ENCODE measurements at places on chromosomes 12 and 14.

GRCh38 chr14:44453433-44454171, 53.5 kb downstream of the FSCB start:
- no peak for DNase-seq

DNA sequence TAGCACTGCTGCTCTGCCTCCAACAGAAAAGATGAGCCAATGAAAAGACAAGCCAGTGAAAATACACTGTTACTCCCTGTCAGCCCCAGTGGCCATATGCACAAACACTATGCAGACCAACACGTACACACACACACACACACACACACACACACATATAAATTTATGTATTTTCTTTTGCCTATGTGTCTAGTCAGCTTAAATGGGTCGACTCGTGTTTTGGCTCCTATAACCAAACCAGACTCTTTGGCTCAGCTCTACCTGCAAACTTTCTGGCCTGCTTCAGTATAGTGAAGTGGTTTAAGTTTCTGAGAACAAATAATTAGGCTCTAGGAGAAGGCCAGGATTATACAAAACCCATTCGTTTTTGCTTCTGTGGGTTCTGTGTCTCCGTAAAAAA, 30.3 kb upstream of the PMCH start:
- DNase-seq, result no peak

DNA sequence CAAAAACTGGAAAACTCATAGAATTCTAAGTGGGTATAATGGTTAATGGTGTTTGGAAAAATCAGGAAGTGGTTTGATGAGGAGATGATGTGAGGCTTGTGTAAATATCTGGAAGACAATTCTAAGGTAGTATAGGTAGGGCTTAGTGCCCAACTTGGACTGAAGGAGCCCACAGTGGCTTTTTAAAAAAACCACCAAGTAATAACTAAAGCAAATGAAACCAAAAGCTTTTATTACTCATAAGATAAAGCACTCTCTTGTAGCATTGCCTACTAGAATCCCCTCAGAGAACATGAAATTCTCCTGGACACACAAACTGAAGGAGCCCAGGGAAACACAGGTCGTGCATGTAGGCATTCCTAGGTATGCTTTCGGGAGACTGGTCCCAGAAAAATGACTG, 324.5 kb downstream of the NELL2 start:
- no peak for DNase-seq

- no peak for DNase-seq
These were observed 30.2 kb downstream of the MSRB3 start for GRCh38 chr12:65308601-65309071.

DNA sequence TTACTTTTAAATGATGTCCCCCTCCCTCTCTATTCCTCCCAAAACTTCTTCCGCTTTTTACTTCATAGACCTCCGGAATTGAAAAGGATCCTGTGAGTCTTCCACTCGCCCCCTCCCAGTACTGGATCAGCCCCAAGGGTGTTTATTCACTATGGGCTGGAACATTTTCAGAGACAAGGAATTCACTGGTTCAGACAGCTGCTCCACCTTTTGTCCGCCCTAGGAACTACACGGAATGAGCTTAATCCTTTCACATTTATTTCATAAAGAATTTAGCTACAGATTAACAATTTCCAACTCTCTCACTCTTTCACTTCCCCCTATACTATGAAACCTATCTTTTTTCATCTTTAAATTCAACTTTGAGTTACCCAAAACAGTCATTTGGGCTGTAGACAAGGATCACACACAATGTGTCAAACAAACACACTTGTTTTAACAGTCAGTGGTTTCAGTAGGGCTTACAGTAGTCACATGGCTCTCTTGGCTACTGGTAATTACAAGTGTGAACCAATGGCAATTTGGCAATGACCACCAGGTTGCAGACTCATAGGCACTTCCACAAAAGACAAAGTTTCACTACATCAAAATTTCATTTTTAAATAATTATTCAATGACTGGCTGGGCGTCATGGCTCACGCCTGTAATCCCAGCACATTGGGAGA, 20.6 kb downstream of the CNIH1 start:
- peak; percentile 13 for DNase-seq

GRCh38 chr14:61973981-61974380, 211.8 kb downstream of the SNAPC1 start:
- DNase-seq, result no peak

DNA sequence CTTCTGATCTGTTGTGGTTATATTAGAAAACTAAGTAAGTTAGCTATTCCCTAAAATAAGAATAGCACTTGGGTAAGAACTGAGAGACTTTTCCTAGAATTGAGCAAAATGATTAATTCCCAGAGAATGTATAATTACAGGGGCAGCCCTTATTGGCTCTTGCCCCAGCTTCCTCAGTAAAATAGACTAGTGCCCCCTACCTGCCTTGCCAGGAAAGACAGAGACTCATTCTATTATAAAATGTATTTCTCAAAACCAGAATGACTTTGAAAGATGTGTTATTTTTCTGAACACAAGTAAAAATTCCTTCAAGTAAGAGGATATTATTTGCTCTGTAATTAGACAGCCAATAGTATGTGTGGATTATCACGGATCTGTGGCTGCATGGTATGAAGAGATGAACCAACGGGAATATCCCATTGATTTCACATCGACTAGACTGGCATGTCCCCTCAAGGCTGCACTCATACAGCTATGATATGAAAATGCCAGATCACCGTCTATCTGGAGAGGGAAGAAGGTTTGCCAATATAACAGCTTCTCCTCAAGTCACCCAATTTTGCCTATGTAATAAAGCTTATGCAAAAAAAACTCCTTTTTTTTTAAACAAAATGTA, 7.4 kb upstream of the GLRX5 start:
- DNase-seq, result peak; percentile 49

GRCh38 chr14:75515629-75515996, 6.7 kb upstream of the BATF start:
- DNase-seq, result no peak

DNA sequence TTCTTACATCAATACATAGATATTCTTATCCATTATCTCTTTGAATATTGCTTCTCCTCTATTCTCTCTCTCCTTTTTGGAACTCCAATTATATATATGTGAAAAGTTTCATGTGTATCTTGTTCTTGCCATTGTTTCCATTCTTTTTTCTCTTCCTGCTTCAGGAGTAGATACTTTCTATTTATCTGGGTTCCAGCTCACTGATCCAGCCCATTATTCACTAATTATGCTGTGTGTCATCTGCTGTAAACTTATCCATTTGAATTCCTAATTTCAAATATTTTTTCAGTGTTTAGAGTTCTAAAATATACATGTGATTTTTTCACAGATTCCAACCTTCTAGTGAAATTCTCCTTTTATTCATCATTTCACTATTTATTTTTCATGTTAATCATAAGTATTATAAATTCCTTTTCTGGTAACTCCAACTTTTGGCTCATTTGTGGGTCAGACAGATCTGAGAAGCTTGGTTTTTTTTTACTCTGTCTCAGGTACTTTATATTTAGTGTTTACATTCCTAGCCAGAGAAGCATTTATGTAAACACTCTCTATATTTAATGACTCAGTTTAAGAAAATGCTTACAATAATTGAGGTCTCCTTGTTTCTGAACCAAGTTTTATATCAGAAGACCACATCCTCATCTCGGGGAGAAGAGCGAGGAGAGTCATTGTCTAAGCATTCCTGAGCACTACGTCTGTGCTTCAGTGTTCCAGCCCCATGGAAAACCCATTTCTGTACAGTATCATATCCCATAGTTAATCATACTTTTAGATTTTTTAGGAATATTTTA, 15.9 kb upstream of the AMIGO2 start:
- DNase-seq, result no peak

DNA sequence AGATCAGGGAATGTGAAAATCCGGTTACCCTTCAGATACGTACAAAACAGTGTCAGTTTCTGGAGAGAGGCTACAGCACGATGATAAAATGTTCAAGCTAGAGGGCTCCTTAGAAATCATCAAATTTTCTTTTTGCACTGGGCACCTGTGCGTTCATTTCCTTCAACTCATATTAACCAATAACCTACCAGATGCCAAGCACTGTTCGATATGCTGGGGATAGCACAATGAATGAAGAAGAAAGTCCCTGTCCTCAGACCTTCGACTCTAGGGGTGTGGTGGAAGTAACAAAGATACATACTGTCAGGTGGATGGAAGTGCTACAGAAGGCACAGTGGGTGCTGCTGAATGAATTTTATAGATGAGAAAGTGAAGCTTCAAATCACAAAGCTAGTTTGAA, 172.3 kb downstream of the FOXN3 start:
- no peak for DNase-seq

GRCh38 chr14:98711453-98711852, 560.5 kb downstream of the BCL11B start:
- no peak for DNase-seq

DNA sequence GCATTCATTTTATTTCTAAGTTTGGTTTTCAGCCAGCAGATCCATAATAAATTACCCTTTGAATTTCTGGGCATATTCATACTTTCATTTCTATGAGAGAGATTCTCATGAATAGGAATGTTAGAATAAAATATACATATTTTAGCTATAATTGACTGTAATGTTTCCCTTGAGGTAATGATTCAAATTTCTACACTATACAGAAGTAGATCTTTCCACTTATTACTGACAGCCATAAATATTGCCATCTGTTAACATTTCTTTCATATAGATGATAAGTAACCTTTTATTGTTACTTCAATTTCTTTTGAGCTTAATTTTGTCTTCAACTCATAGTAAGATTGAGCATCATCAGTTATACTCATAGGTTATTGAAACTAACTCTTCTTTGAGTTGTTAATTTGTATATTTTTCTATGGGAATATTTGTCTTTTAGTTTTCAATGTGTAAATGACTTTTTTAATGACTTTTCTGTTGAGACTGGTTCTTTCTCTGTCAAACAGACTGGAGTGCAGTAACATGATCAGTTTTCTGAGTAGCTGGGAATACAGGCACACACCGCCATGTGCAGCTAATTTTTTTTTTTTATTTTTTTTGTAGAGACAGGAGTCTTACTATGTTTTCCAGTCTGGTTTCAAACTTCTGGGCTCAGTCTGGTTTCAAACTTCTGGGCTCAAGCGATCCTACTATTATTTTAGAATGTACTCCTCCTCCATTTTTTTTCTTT, 991.6 kb downstream of the SLC6A15 start:
- DNase-seq, result no peak

GRCh38 chr12:81261508-81262207, 183.8 kb downstream of the ACSS3 start:
- DNase-seq, result no peak

DNA sequence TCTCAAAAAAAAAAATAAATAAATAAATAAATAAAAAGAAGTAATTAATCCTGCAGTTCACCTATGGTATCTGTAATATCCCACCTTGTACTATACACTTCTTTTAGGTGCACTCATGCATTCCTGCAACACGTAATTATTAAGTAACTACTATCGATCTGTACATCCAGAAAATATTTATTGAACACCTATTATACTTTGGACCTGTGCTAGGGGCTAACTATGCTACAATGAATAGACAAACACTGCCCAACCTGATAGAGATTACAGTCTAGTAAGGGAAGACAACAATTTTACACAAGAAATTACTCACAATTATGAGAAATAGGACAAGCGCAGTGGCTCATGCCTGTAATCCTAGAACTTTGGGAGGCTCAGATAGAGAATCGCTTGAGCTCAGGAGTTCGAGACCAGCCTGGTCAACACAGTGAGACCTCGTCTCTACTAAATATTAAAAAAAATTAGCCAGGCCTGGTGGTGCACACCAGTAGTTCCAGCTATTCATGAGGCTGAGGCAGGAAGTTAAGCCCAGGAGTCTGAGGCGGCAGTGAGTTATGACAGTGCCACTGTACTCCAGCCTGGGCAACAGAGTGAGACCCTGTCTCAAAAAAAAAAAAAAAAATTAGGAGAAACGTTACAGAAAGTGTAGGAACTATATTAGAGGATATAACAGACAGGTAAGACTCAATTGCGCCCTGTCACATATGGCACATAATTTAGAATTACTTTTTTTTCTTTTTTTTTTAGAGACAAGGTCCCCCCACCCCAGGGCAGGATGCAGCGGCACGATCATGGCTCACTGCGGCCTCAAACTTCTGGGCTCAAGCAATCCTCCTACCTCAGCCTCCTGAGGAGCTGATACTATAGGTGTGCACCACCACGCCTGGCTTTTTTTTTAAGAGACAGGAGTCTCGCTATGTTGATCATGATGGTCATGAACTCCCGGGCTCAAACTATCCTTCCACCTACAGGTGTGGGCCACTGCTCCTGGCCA, 1.2 kb downstream of the NRDE2 start:
- DNase-seq, result no peak

DNA sequence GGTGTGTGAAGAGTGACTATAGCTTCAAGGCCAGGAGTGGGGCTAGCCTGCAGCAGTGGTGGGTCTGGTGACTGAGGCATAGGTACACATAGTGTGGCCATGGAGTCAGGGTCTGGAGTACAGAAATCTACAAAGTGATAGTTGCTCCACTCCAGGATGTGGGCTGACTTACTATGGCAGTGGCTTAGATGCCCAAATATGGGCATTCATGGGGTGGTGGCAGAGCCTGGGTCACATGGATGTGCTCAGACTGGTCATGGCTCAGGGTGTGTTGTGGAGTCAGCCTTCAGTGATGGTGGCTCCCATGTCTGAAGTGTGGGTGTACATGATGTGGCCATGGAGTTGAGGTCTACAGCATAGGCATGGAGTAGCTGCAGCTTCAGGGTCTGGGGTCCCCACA, 27.3 kb downstream of the CLEC6A start:
- DNase-seq, result no peak

GRCh38 chr12:46224386-46224785, 44.5 kb downstream of the SLC38A1 start:
- DNase-seq, result no peak

- no peak for DNase-seq
These were observed 59.1 kb downstream of the ISCA2 start for GRCh38 chr14:74552623-74553022.

GRCh38 chr12:5391653-5392052, 40.3 kb upstream of the NTF3 start:
- DNase-seq, result no peak

- DNase-seq, result no peak
These were observed 21.6 kb downstream of the NCOR2 start for GRCh38 chr12:124545508-124546418.

DNA sequence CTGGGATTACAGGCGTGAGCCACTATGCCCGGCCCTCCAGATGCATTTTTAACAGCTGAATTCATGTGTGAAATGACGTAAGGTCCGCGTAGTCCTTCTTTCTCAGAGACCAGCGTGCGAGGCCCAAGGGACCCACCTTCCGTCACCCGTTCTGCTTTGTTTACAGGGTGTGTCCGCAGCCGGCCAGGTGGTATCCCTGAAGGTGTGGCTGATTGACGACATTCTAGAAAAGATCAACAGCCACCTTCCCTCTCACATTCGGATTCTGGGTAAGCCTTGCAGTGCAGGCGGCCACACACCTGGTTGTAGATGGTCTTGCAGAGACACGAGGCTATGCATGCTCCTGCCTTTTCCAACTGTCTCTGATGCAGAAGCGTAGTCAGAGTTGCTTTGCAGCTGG, 9.9 kb downstream of the PUS1 start:
- no peak for DNase-seq

- no peak for DNase-seq
These were observed 56.1 kb downstream of the EPS8 start for GRCh38 chr12:15733136-15733535.

DNA sequence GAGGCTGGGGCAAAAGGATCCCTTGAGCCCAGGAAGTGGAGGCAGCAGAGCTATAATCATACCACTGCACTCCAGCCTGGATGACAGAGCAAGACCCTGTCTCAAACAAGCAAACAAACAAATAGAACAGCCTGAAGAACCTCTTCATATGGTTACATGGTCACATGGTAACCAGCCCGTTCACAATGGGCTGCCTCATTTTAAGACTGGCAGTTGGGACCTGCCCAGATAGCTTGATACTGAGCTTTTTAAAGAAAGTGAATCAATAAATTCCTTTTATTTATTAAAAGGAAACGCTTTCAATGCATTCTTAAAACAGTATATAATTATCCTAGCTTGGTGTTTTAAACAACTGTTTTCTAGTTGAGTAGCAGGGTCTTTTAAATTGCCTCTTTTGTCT, 10.5 kb downstream of the MLXIP start:
- DNase-seq, result no peak
